A673 (cell line): ENCODE measurements at places on chromosomes 5 and 9. TPM values are rescaled to one million over a fixed set of nuclear protein-coding genes. Genes with fewer than 3 reads are reported as not detected.

The CCDC192 gene
- not detected in 2 replicates for total RNA-seq

DNA sequence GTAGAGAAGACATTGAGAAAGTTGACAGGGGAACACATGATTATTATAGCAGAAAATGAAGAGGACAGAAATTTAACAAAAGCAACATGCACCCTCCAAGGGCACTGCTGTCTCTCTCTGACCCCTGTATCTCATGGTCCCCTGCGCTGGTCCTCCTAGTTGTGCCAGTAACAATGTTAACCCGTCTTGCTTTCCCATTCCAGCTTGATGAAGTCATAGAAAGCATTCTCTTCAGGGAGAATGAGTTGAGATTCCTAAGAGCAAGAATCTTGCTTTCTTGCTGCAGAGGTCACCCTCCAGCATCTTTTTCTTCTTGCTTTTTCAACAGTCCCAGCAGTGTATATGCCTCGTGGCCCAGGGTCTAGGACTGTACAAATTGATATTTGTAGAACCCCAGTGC, 279.6 kb upstream of the ADAMTSL1 start:
- no peaks in the 10 kb centered on the region for H3K4me1 ChIP-seq
- no peak for DNase-seq
- no peak overlapping the region for H3K4me3 ChIP-seq
- H3K27ac ChIP-seq: no peak overlapping the region
- no peaks in the 10 kb centered on the region for H3K27me3 ChIP-seq
- no peaks in the 10 kb centered on the region for H3K36me3 ChIP-seq

GRCh38 chr5:145084834-145085233, 750.3 kb downstream of the PRELID2 start:
- peaks cover 7% of the 10 kb centered on the region for H3K27me3 ChIP-seq
- no peak for DNase-seq
- no peaks in the 10 kb centered on the region for H3K36me3 ChIP-seq

GRCh38 chr5:128304791-128305190, 221.2 kb downstream of the SLC12A2 start:
- no peak overlapping the region for H3K27ac ChIP-seq
- no peak for DNase-seq
- no peak overlapping the region for H3K4me3 ChIP-seq
- H3K27me3 ChIP-seq: no peaks in the 10 kb centered on the region

The ZBTB26 gene
- 10.1 and 10.9 TPM in 2 replicates for total RNA-seq

The FCN1 gene
- not detected in 2 replicates for total RNA-seq

The C9orf153 gene
- total RNA-seq: 0.35 and 0.56 TPM in 2 replicates

- no peak for DNase-seq
- H3K27me3 ChIP-seq: no peaks in the 10 kb centered on the region
- H3K36me3 ChIP-seq: no peaks in the 10 kb centered on the region
- no peak overlapping the region for H3K27ac ChIP-seq
These were observed 7.0 kb downstream of the SH3GLB2 start for GRCh38 chr9:129021091-129021490.

The IL33 gene
- total RNA-seq: 1.6 and 3.3 TPM in 2 replicates

The STC2 gene
- 19.2 and 21.4 TPM in 2 replicates for total RNA-seq

- H3K4me3 ChIP-seq: no peak overlapping the region
- no peaks in the 10 kb centered on the region for H3K4me1 ChIP-seq
- H3K27ac ChIP-seq: no peak overlapping the region
- H3K27me3 ChIP-seq: no peaks in the 10 kb centered on the region
- DNase-seq: no peak
- peaks cover 50% of the 10 kb centered on the region for H3K36me3 ChIP-seq
These were observed 27.1 kb downstream of the HNRNPH1 start for GRCh38 chr5:179596421-179596820.

DNA sequence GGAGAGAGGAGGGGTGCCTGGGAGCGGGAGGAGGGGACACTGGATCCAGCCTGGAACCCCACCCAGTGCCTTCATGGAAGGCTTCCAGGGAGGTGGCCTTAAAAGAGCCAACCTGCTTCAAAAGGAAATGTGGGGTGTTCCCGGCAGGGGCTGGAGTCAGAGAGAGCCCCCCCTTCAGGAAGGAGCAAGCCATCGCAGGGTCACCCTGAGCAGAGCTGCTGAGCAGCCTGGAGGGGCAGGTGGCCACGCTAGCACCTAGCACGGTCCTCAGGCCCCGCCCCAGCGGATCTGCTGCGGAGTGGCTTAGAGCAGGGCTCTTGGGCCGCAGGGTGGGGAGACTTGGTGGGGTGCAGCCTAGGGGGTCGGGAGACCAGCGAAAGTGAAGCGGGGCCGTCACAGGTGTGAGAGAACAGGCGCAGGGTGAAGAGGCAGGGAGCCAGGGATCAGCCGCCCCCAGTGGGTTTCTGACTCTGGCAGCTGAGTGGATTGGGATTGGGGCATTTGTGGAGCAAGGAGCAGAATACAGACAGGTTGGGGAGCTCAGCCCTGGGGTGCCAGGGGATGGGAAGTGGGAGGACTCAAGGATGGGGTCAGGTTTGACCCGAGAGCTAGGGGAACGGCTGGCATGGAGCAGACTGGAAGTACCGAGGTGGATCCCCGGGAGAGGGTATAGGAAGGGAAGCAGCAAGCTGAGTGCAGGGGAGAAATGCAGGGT, 1.5 kb downstream of the LCN2 start:
- no peak overlapping the region for H3K4me3 ChIP-seq
- H3K4me1 ChIP-seq: no peaks in the 10 kb centered on the region
- DNase-seq: no peak
- H3K27ac ChIP-seq: no peak overlapping the region
- no peaks in the 10 kb centered on the region for H3K36me3 ChIP-seq
- no peaks in the 10 kb centered on the region for H3K27me3 ChIP-seq

- H3K36me3 ChIP-seq: peaks cover 95% of the 10 kb centered on the region
- no peak overlapping the region for H3K27ac ChIP-seq
- no peaks in the 10 kb centered on the region for H3K27me3 ChIP-seq
- H3K4me1 ChIP-seq: peaks cover 44% of the 10 kb centered on the region
These were observed 84.9 kb upstream of the CTSL start for GRCh38 chr9:87641067-87641466.

- no peaks in the 10 kb centered on the region for H3K36me3 ChIP-seq
- H3K27me3 ChIP-seq: no peaks in the 10 kb centered on the region
- H3K4me3 ChIP-seq: no peak overlapping the region
- peaks cover 17% of the 10 kb centered on the region for H3K4me1 ChIP-seq
These were observed 30.5 kb upstream of the LPAR1 start for GRCh38 chr9:111068771-111069170.

- H3K36me3 ChIP-seq: no peaks in the 10 kb centered on the region
- no peak overlapping the region for H3K4me3 ChIP-seq
- no peaks in the 10 kb centered on the region for H3K4me1 ChIP-seq
- H3K27me3 ChIP-seq: no peaks in the 10 kb centered on the region
- H3K27ac ChIP-seq: no peak overlapping the region
These were observed 249.8 kb upstream of the ARRDC3 start for GRCh38 chr5:91632871-91633270.

The ATG10 gene
- total RNA-seq: 17.1 and 18.1 TPM in 2 replicates
